ENCODE measurements at places on chromosomes 6 and 20. TPM values are rescaled to one million over a fixed set of nuclear protein-coding genes. Genes with fewer than 3 reads are reported as not detected.

- no peak for DNase-seq
These were observed 5.5 kb downstream of the CD40 start for GRCh38 chr20:46123482-46124245.

- no peak for DNase-seq
These were observed 67.8 kb downstream of the GFOD1 start for GRCh38 chr6:13419422-13420195.

DNA sequence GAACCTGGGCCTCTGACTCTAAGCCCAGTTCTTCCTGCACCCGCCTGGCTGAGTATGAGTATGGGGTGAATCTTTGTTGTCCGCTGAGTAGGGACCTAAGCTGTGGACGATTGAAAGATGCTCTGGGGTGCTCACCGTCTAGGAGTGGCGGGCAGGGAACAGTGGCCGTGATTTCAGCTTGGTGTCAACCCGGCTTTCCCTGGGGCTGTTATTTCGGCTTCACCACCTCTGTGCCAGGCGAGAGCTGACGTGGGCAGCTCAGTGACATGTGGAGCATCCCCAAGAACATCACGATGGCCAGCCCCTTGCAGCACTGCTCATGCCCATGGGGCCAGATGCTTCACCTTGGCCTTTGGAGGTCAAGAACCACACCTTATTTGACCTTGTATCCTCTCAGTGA is 102.6 kb downstream of the TOX2 start:
- DNase-seq: no peak

Gene DEFB124
- not detected for polyA plus RNA-seq

Gene BHLHE23
- polyA plus RNA-seq: not detected

GRCh38 chr6:29727637-29728036 is 4.4 kb downstream of the HLA-F start:
- DNase-seq: no peak

Gene SEMG1
- polyA plus RNA-seq: not detected
